ENCODE measurements at places on chromosomes 12 and 14. TPM values are rescaled to one million over a fixed set of nuclear protein-coding genes. Genes with fewer than 3 reads are reported as not detected.

PAPLN gene
- 12.0 TPM for total RNA-seq

FANCM gene
- total RNA-seq: 2.6 TPM

- H3K27me3 ChIP-seq: no peaks in the 10 kb centered on the region
- no peak for DNase-seq
- no peaks in the 10 kb centered on the region for H3K4me1 ChIP-seq
- H3K36me3 ChIP-seq: no peaks in the 10 kb centered on the region
- H3K27ac ChIP-seq: no peak overlapping the region
Observed at GRCh38 chr12:77308056-77308455, 242.7 kb upstream of the E2F7 start.

- no peaks in the 10 kb centered on the region for H3K4me1 ChIP-seq
- H3K27ac ChIP-seq: no peak overlapping the region
- no peak overlapping the region for H3K4me3 ChIP-seq
- no peak for DNase-seq
- no peaks in the 10 kb centered on the region for H3K36me3 ChIP-seq
- H3K27me3 ChIP-seq: no peaks in the 10 kb centered on the region
Observed at GRCh38 chr14:94679937-94680861, 68.0 kb downstream of the SERPINA3 start.

DNA sequence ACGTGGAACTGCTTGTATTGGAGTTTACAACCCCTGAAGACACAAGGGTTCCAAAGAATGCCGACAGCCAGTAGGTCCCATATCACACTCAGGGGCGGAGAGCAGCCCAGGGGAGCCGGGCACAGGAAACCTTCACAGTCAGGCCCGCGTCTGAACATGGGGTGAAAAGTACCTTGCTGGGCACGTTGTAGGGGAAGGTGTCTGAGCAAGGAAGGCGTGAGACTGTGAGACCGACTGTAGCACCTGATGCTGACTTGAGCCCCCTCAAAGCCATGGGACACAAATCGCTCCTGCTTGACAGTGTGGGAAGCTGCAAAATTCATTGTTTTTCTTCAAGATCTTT is 14.7 kb downstream of the RIMBP2 start:
- no peak overlapping the region for H3K27ac ChIP-seq
- no peak overlapping the region for H3K4me3 ChIP-seq
- DNase-seq: no peak
- no peaks in the 10 kb centered on the region for H3K27me3 ChIP-seq
- no peaks in the 10 kb centered on the region for H3K4me1 ChIP-seq

DNA sequence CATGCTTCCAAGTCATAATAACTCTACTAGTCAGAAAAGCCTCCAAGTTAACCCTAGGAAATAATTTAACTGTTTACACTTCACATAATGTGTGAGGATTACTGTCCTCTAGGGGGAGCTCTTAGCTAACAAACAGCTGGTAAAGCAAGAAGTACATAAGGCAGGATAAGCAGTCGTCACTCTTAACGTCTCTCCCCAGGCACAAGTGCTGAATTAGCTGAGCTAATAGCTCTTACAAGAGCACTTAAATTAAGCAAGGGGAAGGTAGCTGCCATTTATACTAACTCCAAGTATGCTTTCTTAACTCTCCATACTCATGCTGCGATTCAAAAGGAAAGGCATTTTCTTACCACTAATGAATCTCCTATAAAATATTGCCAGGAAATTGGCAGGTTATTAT is 79.3 kb upstream of the TSPAN11 start:
- H3K36me3 ChIP-seq: no peaks in the 10 kb centered on the region
- no peak for DNase-seq
- H3K4me3 ChIP-seq: no peak overlapping the region
- H3K27me3 ChIP-seq: peaks cover 15% of the 10 kb centered on the region
- no peak overlapping the region for H3K27ac ChIP-seq
